Mucosa of descending colon (tissue), 3 donors: ENCODE measurements at places on chromosomes 2 and 18. TPM values are rescaled to one million over a fixed set of nuclear protein-coding genes. Genes with fewer than 3 reads are reported as not detected.

ERMN gene
- 0.32 TPM for total RNA-seq

- peak; percentile 83 for DNase-seq
Observed at GRCh38 chr18:3995476-3996102, 459.5 kb downstream of the DLGAP1 start.

DNA sequence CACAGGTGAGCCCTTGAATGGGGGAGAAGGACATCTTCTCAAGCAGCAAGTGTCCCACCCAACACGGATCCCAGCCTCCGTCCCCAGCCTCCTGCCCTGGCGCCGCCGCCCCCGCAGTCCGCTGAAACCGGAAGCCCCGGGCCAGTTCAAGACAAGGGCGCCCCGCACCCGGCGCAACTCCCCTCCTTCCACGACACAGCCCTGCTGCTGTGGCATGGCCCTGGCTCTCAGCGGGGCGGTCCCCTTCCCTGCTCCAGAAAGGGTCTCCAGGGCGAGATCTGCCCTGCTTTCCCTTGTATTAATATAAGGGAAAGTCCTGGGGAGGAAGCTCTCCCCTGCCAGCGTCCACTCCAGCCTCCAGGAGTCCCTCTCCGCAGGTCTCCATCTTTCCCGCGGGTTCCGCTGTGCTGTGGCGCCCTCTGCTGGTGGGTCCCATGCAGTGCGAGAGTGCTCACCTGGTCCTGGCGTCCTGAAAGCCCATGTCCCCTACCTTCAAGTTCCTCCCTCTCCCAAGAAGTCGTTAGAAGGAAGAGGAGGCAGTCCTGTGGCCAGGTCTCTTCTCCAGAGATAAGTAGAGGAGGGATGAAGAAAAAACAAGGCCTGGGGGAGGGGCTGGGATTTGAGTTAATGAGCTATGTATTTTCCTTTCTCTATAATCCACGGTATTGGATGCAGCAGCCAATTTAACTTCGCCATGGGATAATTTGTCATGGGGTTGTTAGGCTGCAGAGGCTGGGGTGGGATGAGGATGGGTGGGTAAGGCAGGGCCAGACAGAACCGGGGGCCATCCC lies 176.0 kb downstream of the SMAD2 start:
- DNase-seq: peak; percentile 57

GRCh38 chr18:9559253-9559652 lies 55.1 kb downstream of the PPP4R1 start:
- DNase-seq: no peak

CLEC4F gene
- total RNA-seq: not detected

GRCh38 chr2:144079803-144080202 lies 440.1 kb downstream of the ZEB2 start:
- DNase-seq: no peak

- DNase-seq: no peak
Observed at GRCh38 chr2:132951008-132951714, 281.2 kb upstream of the LYPD1 start.

- DNase-seq: no peak
Observed at GRCh38 chr2:120477831-120478481, 132.0 kb downstream of the INHBB start.

DNA sequence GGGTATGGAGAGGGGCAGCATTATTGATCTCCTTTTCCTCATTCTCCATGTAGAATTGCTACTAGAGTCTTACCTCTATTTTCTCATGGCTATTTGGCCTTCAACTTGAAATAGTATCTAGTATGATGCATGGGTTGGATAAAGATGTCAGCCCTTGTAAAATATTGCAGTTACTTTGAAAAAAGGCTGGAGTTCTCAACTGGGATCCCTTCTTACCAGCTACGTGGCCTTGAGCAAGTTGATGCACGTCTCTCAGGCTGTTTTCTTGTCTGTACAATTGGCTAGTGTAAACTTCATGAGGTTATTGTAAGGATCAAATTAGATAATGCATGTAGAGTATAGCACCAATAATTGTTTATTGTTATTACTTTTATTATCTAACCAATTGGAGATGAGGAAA lies 50.2 kb downstream of the SEMA4F start:
- no peak for DNase-seq

- DNase-seq: no peak
Observed at GRCh38 chr2:20229322-20230113, 4.6 kb upstream of the SDC1 start.

- no peak for DNase-seq
Observed at GRCh38 chr2:46135228-46135855, 161.9 kb upstream of the EPAS1 start.

DNA sequence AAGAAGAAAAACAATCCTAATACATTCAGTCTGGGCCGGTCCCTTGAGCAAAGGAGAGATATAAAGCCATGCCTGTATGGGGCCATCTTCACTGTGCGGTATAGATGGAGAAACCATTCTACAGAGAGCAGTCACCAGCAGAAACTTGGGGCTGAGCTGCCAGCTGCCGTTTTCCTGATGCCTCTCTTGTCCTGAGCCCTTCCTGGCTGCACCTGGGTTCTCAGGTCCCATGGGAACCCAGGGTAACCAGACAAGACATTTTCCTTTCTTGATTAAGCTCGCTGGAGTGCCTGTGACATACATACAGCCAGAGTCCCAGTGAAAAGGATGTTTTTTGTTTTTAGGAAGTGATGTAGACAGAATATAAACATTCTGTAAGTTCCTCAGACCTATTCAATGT lies 5.3 kb upstream of the METTL21A start:
- no peak for DNase-seq

- no peak for DNase-seq
Observed at GRCh38 chr2:74501335-74502071, 2.1 kb upstream of the LBX2 start.

GCG gene
- 43.9 TPM for total RNA-seq

DNA sequence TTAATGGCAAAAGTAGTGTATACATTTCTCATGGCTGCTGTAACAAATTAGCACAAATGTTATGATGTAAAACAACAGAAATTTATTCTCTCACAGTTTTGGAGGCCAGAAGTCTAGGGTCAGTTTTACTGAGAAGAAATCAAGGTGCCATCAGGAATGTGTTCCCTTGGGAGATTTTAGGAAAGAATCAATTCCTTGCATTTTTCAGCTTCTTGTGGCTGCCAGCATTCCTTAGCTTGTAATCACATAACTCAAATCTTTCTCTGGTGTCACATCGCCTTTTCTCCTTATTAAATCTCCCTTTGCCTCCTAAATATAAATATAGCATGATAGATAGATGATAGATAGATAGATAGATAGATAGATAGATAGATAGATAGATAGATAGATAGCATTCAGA lies 307.0 kb upstream of the REG3G start:
- DNase-seq: no peak
